ENCODE measurements at places on chromosomes 5 and 9. TPM values are rescaled to one million over a fixed set of nuclear protein-coding genes. Genes with fewer than 3 reads are reported as not detected.

CARD6 gene
- polyA plus RNA-seq = 6.4 TPM

AHRR gene
- 1.7 TPM for polyA plus RNA-seq

GZMA gene
- polyA plus RNA-seq = 2.5 TPM

CDH6 gene
- polyA plus RNA-seq = 0.31 TPM

TMEM215 gene
- polyA plus RNA-seq = not detected

CEL gene
- polyA plus RNA-seq = 3.3 TPM

ATP10B gene
- 5.0 TPM for polyA plus RNA-seq

ADAMTS6 gene
- 0.25 TPM for polyA plus RNA-seq

AJM1 gene
- 1.9 TPM for polyA plus RNA-seq

MAMDC2 gene
- polyA plus RNA-seq = 3.3 TPM

IFNE gene
- 2.0 TPM for polyA plus RNA-seq

GPX8 gene
- polyA plus RNA-seq = 3.0 TPM

RAD23B gene
- 58.2 TPM for polyA plus RNA-seq

DNAJB5 gene
- polyA plus RNA-seq = 8.9 TPM

ARAP3 gene
- 4.0 TPM for polyA plus RNA-seq

GGTA1 gene
- 24.2 TPM for polyA plus RNA-seq

DDX4 gene
- polyA plus RNA-seq = not detected

PDLIM4 gene
- polyA plus RNA-seq = 33.3 TPM

DIPK1B gene
- polyA plus RNA-seq = 1.6 TPM

NXNL2 gene
- 0.22 TPM for polyA plus RNA-seq

LCN6 gene
- polyA plus RNA-seq = 9.0 TPM

MAML1 gene
- 7.1 TPM for polyA plus RNA-seq

CDC20B gene
- polyA plus RNA-seq = not detected
